CD4-positive, alpha-beta T cell treated with Interleukin-4 for 4 hours (primary cell): ENCODE measurements at places on chromosomes 5 and 9.
A peak's percentile ranks its signal among the peaks of the same experiment; 100 is the strongest.

DNA sequence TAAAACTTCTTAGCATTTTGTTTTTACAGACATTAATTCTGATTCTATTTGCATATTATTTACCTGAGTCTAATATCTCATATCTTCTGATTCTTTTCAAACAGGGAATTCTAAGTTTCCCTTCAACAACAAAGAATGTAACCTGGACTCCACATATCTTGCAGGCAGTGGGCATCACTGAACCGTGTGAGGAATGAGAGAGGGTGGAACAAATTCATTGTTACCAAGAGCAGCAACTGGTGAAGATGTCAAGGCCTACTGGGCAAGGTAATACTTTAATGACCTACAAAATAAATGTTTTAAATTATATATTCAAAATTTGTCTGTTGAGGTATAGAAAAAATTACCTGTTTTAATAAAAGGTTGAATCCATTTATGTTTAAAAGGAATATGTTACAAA is 455.3 kb upstream of the TUSC1 start:
- no peak for DNase-seq

DNA sequence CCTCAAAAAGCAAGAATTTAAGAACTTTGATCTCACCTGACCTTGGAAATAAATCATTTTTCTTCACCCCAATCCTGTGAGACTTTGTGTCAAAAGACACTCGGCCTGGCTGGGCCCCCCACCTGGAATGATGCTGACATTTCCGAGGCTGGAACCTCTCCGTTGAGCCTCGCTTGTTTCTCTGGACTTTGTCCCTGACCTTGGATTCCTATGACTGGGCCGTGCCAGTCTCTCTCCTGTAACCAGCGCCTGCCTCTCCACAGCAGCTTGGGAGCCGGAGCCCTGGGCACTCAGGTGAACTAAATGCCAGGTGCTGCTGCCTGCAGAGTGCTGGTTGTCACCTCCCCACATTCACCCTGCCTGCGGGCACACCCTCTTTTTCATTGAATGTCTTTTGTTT is 62.7 kb downstream of the RETREG1 start:
- no peak for DNase-seq

GRCh38 chr5:59036274-59036961 is 453.5 kb downstream of the RAB3C start:
- DNase-seq, result peak; percentile 80

GRCh38 chr9:37999588-38000189 is 69.3 kb downstream of the SHB start:
- no peak for DNase-seq

GRCh38 chr9:18056993-18057369 is 417.0 kb upstream of the ADAMTSL1 start:
- DNase-seq, result no peak

- no peak for DNase-seq
These were observed 23.8 kb downstream of the GABRG2 start for GRCh38 chr5:162091336-162091735.

- DNase-seq, result no peak
These were observed 54.5 kb upstream of the RAD23B start for GRCh38 chr9:107228496-107229039.

- DNase-seq, result no peak
These were observed 266.8 kb downstream of the MTRR start for GRCh38 chr5:8135742-8136141.

DNA sequence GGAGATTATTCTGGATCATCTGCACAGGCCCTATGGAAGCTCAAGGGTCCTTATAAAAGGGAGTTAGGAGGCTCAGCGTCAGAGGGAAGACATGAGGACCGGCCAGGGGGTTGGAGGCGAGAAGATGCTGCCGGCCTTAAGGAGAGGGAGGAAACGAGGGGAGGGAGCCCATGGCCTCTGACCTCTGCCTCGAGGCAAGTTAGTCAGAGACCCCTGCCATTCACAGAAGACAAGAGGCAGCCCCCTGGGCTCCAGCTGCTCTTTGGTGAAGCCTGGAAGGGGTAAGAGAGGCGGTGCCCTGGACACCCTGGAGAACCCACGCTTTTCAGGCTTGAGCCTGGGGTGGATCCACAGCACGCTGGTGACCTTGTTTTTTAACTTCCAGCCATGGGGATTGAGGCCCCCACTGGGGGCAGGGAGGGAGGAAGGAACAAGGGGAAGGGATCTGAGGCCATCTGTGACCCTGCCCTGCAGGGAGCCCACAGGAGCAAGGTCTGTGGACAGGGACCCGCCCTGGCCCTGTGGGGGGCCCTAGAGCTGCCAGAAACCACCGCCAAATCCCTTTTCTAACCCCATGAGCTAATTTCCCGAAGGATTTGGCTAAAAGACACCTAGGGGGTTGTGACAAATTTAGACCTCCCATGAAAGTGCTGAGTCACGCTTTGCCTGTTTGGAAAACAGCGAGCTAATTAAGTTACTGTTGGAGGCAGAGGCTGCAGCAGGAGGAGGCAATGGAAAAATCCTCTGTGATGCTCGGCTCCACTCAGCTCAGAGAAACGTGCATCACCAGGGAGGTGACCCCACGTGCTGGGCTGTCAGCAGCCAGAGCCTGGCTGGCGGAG is 49.7 kb downstream of the OLFM1 start:
- no peak for DNase-seq

GRCh38 chr5:58405175-58405574 is 54.7 kb downstream of the PLK2 start:
- DNase-seq, result no peak

GRCh38 chr9:69759021-69759420 is 790 bp downstream of the PTAR1 start:
- DNase-seq, result no peak

- DNase-seq, result no peak
These were observed 49.0 kb downstream of the SPTLC1 start for GRCh38 chr9:92066168-92066567.

DNA sequence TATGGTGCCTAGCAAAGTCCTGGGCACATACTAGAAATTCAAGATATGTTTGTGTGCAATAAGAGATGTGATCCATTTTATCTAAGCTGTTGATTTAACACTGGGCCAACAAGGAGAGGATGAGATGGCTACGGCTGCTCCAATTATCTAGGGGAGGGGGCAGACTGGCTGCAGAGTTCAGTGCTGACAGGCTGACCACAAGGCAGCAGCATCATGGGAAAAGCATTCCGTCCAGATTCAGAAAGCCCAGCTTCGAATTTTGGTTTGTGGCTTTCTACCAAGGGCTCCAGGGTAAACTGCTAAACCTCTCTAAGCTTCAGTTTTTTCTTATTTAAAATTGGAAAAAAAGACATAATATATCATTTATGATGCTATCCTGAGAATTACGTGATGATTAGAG is 385.1 kb upstream of the DAP start:
- no peak for DNase-seq

DNA sequence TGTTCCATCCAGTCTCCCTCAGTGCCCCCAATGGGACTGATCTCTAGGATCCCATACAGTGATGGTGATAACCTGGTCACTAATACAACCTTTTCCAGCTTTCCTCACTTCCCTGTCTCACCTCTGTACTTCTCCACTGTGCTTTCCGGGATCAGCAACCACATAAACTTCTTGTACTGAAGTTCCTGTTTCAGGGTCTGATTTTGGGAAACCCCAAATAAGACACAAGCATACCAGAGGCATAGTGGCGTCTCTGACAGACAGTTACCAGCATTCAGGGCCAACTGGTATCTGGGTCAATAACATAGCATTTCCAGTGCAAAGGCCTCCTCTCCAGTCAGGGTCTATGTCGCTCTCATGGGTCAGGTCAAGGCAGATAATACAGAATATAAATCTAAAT is 64.3 kb downstream of the GLDC start:
- no peak for DNase-seq

- DNase-seq, result no peak
These were observed 63.1 kb downstream of the CHD1 start for GRCh38 chr5:98865690-98866089.

DNA sequence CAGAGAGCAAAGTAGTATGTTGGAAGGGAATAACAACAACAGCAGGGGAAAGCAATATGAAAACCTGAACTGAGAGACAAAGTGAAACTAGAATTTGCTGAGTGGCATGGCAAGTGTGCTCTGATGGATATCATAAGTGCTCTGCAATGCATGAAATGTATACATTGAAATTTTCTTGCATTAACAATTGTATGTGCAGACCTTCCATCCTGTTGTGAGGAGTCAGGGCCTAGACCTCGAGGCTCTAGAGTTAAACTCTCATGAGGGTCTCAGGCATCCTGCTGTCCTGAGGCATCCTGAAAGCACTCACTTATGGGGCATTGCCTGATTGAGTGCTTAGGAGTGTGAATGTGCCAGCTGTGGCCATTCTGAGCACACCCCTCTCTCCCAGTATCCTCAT is 1.1 kb downstream of the ECM2 start:
- DNase-seq, result no peak

GRCh38 chr5:107331882-107332281 is 338.9 kb downstream of the EFNA5 start:
- DNase-seq, result no peak

GRCh38 chr9:95073918-95074317 is 243.6 kb downstream of the FANCC start:
- no peak for DNase-seq

GRCh38 chr5:17846496-17846895 is 212.2 kb downstream of the TAF11L14 start:
- DNase-seq, result no peak

- DNase-seq, result no peak
These were observed 29.7 kb upstream of the FAM169A start for GRCh38 chr5:74895906-74896305.

DNA sequence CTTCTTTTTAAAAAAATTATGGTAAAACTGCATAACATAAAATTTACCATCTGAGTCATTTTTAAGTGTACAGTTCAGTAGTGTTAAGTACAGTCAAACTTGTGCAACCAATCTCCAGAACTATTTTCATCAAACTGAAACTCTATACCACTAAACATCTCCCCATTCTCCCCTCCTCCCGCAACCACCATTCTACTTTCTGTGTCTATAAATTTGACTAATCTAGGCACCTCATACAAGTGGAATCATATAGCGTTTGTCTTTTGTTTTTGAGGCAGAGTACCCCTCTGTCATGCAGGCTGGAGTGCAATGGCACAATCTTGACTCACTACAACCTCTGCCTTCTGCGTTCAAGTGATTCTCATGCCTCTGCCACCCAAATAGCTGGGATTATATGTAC is 24.0 kb upstream of the EBF1 start:
- DNase-seq, result no peak

- no peak for DNase-seq
These were observed 308.4 kb downstream of the BRINP1 start for GRCh38 chr9:119060629-119061385.

- DNase-seq, result no peak
These were observed 54.8 kb downstream of the PWWP2A start for GRCh38 chr5:160064417-160064810.

DNA sequence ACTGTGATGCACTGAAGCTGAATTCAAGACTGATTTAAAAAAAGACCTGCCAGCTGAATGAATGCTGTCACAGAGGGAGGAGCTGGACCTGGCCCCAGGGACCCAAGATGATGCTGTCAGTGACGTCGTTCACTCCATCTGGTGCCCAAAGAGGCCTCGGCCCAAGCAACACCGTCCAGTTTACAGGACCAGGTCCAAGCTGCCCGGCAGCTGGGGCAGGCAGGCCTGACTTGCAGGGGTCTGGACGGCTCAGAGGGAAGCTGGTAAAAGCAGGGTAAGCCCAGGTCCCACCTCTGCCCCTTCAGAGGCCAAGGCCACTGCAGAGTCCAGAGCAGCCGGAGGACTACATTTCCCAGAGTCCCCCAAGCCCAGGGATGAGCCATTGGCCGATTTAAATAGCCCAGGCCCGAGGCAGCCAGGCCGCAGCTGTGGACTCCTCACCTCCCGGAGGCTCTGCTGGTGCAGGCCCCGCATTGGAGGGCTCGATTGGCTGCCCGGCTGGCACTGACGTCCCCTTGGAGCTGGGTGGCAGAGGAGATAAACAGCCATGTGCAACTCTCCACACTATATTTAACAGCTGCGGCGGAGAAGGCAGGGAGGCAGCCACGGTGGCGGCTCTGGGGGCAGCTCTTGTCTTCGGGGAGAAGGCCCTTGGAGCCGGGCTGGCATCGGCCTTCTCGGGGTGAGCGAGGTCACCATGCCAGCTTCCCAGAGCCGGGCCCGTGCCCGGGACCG is at the start of gene PLPP7:
TSS of gene PLPP7 (plus strand) at position 423 of the 735 bp plus-strand sequence. CDS start at position 698, 275 bp downstream.
- DNase-seq, result no peak

DNA sequence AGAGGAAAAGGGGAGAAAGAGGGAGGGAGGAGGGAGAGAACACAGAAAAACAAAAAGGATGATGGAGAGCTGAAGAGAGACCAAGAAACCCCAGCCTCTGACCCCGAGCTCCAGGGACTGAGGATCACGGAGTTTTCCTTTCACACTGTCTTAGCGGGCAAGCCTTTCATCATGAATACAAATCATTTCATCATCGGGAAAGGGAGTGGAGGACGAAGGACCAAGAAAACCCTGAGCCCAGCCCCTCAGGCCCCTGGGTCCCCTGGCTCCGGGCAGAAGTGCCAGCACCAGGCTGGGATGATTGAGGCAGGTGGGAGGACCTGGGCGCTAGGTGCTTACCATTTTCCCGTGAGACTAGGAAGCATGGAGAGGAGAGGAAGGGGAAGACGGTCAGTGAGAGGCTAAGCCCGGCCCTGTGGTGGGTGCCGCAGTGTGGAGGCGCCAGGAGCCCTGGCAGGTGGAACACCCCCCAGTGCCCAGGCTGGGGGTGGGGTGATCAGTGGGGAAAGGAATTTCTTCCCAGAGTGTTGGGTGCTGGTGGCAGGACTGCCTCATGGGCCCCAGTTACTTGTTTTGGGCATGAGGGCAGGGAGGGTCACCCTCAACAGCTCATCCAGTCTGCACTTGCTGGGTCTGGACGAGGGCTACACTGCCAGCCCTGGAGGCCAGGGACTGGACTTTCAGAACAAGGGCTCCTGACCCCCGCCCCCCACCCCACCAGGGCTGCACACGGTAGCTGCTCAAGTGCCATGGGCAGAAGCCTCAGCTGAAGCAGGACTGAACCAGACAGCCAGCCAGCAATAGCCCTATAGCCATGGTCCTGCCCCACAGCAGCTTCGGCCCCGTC is 49.0 kb upstream of the SARDH start:
- no peak for DNase-seq

GRCh38 chr5:3680821-3681220 is 85.2 kb downstream of the IRX1 start:
- DNase-seq, result no peak

DNA sequence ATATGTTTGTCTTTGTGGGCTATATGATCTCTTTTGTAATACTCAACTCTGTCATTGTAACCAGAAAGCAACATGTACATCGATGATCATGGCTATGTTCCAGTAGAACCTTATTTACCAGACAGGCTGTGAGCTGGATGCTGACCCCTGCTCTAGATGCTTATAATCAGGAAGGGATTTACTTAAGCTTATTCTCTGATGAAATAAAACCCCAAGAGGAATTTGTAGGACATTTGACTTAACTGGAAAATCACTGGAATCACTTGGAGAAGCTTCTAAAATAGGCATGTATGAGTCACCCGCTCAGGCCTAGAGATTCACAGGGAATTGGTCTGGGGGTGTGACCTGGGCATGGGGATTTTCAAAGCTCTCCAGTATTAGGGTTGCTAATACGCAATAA is 285.8 kb upstream of the ZNF608 start:
- no peak for DNase-seq
